ENCODE measurements at places on chromosomes 3 and 15.

GRCh38 chr3:8778475-8778874, 9.1 kb upstream of the OXTR start:
- no peak for DNase-seq

GRCh38 chr3:183488343-183488742, 59.9 kb upstream of the MCF2L2 start:
- no peak for DNase-seq

DNA sequence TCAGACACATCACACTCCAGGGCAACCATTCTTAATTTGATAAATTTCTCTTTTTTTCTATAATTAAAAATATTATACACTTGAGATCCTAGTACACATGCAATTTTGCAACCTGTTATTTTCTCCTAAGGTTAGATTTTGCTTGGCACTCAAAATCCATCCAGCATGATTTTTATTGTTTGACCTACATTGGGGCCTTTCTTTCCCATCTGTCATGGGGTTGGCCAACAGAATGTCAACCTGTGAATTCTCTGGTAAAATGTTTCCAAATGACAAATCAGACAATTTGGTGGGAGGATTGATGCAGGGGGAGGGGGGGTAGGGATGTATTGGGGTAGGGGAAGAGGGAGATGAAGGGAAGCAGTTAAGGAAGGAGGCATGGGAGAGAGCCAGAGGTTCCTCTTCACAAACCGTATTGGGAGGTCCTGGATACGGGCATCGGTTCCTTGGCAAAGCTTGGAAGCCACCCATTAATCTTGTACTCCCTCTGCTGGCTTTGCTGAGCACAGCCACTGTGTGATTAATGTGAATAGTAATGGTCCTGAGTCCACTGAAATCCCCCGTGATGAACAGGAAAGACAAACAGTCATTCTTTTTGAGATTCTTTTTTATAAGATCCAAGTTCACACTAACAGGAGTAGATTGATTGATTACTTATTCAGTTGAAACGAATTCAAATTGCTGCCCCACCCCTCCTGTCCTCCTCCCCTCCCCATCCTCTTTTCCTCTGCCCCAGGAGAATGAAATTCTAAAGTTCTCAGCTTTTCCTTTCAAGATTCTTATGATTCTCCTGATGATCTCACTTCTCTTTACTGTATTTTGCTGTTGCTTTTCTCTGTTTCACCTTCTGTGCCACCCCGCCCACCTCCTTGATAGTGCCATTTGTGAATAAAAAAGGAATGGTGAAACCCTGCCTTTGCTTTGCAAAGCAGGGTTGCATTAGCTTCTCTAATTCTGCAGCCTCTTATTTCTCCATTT, 82.2 kb upstream of the SLC25A26 start:
- DNase-seq = no peak

GRCh38 chr15:74541494-74542165, 610 bp downstream of the ARID3B start:
- peak; percentile 45 for DNase-seq

DNA sequence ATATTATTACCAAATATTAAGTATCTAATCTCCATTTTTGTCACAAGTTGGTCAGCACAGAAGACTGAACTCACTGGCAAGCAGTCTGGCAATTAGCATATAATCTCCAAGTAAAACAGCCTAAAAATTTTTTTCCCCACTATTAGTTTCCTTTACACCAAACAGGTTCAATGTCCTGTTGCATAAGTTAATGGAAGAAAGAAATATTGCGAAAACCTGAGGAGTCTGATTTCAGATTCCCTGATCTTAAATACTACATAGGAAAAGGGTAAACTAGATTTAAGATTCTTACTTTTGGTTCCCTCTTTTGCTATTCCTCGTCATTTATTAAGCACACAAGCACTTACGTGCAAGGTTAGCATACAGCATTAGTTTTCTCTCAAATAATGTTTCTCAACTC, 133.2 kb upstream of the PLXND1 start:
- DNase-seq = no peak

GRCh38 chr3:64223791-64224745, 1.2 kb downstream of the PRICKLE2 start:
- DNase-seq = no peak

DNA sequence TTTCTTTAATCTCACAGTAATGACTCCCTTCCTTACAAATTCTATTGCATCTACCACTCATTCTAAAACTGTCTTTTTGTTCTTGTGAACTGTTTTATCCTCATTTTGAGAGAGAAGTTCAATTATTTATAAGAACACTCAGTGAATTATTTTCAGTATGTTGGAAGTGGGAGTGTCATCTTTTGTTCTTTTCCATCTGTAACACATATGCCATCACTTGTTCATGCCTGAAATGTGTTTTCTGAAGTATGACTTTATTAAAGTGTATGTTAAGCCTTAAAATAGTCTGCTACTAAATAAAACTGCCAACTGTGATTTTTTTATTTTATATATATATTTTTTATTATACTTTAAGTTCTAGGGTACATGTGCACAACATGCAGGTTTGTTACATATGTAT, 623.0 kb upstream of the CBLB start:
- DNase-seq = no peak

DNA sequence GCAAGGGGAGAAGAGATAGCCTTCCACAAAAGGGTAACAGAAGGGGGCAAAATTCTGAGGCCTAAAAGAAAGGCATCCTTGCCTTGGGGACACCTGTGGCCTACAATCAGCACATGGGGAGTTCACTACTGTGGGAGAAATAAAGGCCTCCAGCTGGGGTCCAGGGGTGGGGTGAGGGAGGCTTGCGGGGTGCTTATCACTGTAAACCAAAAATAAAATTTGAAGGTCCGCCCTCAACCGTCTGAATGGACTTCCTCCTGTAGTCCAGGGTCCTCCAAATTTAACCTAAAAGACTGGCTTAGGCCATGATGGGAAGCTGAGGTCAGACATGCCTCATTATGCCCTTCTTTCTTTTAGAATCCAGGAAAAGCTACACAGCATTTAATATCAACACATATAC, 2.1 kb upstream of the POLR2M start:
- DNase-seq = no peak

Data from stimulated activated CD8-positive, alpha-beta memory T cell treated with anti-CD3 and anti-CD28 coated beads, Interleukin-4, amount 100 ng/mL, for 1 hour (primary cell).